ENCODE measurements at places on chromosomes 5 and 9.

DNA sequence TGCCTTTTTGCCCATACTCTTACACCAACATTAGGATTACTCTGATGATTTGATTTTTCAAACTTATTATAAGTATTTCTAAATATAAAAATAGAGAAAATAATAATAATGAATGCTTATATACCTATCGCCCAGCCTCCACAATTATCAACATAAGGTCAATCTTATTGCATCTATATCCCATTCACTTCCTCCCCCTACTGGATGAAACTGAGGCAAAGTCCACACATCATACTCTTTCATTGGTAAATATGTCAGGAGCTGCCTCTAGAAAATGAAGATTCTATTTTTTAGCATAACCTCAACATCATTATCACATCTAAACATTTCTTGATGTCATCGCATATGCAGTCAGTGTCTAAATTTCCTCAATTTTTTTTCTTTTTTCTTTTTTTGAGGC, 44.3 kb downstream of the SH3RF2 start:
- no peak for DNase-seq

DNA sequence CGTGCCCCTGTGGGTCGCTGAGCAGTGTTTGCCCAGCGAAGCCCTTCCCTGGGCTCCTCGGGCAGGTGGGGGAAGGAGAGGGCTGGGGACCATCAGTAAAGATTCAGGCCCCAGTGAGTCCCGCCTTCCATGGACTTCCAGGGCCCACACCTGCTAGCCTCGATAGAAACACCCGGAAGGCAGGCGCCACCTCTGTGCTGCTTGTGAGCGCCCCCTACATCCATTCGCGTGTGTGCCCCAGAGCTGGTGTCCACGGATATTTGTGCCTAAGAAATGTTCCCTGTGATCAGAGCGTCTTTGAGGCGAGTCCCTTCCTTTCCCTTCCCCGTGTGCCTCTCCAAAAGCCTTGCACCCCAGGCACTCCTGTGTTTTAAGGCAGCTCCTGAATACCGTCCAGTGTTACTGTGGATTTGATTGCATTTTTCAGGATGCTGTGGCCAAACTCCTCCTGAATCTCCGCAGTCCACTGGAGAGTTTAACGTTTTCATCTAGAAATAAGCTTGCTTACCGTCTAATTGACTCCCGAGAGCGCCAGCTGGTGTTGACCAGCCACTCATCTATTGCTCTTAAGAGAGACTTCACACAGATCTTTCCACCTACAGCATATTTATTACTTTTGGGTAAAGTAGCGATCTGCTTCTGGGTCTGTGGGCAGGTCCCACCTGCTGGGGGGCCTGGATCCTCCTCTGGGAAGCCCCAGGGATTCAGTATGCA, 101.4 kb downstream of the COL5A1 start:
- DNase-seq: no peak

- no peak for DNase-seq
Measured at GRCh38 chr5:8394965-8395364, 526.0 kb downstream of the MTRR start.

DNA sequence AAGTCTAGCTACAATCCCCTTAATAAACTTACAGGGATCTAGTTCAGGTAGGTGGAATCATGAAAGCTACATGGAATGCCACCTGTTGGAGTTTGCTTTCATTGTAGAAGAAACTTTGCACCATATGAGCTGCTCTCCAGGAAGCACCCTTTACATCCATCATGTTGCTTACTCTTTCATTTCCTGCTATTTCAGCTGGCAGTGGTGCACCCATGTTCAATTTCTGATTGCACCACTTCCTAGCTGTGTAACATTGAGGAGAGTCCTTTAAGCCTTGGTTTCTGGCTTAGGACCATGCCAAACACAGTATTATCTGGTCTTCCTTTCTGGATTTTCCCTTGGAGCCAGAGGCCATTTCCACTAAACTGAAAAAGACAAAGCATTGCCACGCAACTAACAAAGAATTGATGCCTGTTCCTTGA, 123.3 kb upstream of the SLC12A2 start:
- DNase-seq: no peak

DNA sequence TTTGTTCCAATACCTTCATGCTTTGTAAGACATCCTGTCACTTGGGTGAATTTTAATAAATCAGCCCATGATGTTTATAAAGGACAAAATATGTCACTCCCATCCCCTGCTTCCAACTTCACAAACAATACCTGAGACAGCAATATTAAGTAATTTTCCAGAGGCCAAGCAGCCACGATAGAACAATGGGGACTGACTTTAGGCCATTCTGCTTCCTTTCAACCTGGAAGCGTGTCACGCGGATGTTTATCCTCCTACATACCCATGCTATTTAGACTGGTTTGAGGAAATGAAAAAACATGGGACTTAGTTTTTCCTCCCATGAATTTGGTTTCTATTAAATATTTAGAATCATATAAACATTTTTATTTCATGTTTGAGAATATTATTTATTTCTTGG, 82.9 kb downstream of the GRAMD2B start:
- no peak for DNase-seq

DNA sequence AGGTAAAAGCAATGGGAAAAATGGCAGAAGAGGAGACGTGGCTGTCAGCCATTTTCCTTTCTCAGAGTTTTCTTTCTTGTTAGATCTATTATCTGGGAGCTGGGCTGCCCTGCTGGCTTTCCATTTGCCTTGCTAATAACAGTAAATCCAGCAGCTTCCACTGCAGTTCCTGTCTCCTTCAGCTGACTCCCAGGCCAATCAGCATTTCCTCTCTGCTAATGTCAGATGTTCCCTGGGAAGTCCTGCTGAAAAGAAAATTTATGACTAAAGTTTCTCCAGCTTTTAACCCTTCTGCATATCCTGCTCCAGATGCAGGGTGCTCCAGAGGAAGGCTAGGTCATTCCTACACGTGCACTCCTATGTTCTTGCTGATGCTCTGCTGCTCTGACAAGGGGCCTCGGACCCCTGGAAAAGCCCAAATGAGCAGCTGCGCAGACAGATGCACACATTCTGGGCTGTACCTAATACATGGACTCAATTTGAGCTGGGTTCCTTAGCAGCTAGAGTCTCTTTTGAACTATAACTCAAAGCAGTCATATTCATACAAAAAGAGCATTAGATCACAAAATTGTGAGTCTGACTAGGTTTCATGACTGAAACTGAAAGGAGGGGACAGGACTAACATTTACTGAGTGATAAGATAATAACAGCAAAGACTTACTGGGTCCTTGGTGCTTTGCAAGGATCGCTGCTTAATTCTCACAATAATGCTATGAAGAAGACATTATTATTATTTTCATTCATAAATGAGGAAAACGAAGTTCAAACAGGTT, 182.2 kb downstream of the MAPKAP1 start:
- DNase-seq: no peak

DNA sequence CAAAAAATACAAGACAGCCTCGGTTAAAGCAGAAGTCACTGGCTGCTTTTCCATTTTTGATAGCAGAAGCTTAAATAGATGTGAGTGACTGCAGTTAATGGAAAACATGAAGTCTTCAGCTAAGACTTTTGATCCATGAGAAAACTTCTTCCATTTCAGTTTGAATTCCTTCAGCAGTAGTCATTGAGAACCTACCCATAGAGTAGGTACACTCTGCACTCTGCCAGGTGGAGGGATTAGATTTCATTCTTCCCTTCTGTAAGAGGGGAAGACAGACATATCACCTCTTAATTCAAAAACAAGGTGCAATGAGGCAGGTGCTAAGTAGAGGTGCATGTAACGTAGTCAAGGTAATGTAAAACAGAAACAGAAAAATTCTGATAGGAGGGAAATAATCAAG, 26.7 kb upstream of the XPA start:
- no peak for DNase-seq
